NCI-H524 (cell line): ENCODE measurements at places on chromosomes 4 and X.

GRCh38 chr4:148442832-148443511 lies 758 bp upstream of the NR3C2 start:
- DNase-seq, result no peak

- peak; percentile 61 for DNase-seq
Measured at GRCh38 chrX:101287402-101287801, 3.7 kb downstream of the TAF7L start.

DNA sequence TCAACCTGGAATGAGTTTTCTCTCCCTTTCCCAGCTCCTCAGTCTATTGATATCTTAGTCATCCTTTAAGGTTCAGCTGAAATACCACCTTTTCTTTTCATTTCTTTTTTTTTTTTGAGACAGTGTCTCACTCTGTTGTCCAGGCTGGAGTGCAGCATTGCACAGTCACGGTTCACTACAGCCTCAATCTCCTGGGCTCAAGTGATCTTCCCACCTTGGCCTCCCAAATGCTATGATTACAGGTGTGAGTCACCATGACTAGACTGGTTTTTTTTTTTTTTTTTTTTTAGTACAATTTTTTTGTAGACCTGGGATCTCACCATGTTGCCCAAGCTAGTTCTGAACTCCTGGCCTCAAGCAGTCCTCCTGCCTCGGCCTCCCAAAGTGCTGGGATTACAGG lies 28.9 kb downstream of the AFF1 start:
- no peak for DNase-seq

DNA sequence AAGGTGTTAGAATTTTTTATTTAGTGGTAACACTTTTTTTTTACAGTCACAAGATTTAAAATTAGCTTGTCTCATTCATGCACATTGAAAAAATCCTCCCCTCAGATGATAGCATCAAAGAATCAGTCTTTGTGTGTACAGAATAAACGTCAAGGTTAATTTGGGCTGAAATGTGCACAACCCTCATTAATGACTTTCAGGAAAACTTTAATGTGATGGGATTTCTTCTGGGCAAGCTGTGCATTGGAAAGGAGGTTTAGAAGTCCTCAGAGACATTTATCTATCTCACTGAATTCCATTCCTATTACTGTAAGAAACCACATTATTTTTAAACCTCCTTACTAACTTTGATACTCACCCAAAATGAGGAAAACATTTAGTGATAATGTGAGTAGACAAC lies 88.2 kb upstream of the TECRL start:
- no peak for DNase-seq

DNA sequence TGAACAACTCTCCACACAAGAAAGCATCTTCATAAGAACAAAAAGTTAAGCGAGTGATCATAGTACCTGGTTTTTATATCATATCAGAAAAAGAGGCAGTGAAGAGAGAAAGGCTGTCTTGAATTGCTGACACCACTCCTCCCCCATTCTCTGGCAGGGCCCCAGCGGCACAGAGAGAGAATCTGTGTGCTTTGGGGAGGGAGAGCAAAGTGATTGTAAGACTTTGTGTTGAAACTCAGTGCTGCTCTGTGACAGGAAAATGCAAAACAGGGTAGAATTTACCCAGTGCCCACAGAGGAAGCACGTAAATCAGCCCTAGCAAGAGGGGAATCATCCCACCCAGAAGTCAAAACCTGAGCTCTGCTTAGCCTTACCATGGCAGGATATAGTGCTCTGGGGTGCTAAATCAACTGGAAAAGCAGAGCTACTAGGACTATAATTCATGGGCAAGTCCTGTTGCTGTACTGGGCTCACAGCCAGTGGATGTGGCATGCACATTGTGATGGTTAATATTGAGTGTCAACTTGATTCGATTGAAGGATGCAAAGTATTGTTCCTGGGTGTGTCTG lies 174.6 kb downstream of the PRR32 start:
- DNase-seq, result no peak

- DNase-seq, result no peak
Measured at GRCh38 chr4:147090486-147090885, 144.8 kb upstream of the TTC29 start.

GRCh38 chrX:130885508-130885907 lies 17.5 kb downstream of the ENOX2 start:
- no peak for DNase-seq

DNA sequence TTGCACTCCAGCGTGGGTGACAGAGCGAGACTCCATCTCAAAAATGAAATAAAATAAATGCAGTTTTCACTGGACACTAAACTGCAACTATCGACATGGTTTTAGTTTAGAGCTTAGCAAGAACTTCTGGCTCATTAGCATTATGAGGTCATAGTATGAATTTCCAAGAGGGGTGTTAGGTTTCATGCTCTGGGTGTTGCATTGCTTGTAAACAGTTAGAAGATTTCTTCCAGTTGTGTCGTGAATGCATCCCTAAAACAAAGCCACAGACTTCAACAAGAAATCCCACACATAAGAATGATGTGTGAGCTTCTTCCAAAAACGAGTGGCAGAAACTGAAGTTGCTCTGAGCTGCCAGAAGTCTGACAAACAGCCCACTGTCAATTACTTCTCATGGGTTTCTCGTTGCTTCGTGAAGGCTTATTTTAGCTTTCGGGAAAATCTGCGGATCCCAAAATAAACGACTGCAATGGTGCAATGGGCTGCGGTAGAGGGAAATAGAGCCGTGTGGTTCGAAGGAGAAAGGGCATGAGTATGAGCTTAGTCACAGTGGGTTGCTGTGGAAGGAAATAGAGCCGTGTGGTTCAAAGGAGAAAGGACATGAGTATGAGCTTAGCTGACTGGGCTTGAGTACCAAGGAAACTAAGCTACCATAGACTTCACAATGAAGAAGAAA lies 354.9 kb downstream of the DHRSX start:
- DNase-seq, result no peak

- no peak for DNase-seq
Measured at GRCh38 chr4:154189346-154189745, 302.3 kb downstream of the DCHS2 start.

DNA sequence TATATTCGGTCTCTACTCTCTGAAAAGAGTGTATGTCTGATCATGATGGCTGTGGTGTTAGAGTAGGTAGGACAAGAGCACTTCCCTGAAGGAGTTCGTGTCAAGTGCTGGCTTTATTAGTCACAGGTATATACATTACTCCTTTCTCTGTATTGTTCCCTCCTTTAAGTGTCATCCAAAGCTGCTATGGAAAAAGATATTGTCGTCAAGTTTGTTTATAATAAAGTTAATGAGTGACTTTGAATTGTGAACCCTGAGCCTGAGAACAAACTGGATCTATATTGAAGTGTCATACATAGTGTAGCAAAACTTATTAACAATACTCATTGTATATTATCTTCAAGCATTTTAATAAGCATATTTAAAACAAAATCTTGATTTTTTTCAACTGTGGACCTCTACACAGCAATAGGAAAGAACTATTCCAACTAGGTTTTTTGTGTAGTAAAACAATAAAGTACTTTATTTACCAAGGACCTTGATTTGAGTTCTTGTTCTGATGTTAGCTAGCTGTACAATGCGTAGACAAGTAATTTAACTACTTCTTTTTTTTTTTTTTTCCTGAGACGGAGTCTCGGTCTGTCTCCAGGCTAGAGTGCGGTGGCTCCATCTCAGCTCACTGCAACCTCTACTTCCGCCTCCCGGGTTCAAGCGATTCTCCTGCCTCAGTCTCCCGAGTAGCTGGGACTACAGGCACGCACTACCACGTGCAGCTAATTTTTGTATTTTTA lies 177.7 kb downstream of the RAPGEF2 start:
- no peak for DNase-seq

GRCh38 chrX:47936224-47936939 lies 67.4 kb downstream of the ZNF182 start:
- DNase-seq, result no peak

DNA sequence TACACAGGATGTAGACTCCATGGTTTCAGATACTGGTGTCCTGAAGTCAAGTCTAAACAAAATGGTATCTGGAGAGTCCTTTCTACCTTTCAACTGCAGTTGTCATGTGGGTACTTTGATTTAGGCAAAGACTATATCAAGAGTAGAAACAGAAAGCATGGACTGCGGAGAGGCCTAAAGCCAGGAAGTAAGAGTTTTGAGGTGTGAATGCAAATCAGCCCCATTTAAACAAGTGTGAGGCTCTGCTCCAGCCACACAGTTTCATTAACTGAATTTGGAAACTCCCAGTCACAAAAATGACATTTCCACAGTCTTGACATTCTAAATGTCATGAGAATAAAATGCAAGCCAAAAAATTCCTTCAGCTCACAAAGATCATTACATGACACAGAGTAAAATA lies 87.2 kb upstream of the MCF2 start:
- DNase-seq, result no peak

DNA sequence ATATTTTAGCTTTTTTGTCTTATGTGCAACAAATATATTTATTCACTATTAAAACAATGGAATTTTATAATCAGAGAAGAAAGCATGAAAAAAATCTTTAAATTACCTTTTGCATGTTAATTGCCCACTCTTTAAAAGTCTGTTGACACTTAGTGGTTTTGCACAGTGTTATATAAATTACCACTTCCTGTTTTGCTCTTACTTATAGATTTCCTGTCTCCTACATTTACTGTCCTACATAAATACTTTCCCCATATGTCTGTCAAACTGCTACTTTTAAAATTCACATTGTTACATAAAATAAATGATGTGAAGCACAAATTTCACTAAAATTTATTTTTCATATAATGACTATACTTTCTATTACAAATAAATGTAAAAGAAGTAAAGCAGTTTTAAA lies 161.1 kb upstream of the NDST4 start:
- DNase-seq, result no peak

DNA sequence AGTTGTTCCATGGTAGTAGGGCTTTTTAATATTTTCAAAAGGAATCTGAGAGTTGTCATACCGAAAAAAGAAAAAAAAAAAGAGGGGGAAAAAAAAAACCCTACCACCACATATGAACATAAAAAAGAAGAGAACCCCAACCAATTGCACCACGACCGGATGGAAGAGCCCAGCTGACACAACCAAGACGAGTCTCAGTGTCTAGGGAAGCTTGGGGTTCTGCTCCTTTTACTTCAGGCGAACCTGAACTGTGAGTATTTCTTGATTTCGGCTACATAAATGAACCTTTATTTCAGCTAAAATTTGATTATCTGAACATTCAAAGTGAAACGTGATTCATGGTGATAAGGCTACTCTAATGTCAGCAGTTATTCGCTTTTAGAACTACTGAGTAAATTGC lies at the start of gene GPR34:
GPR34 (plus strand) TSS at position 139 of the 400 bp plus-strand sequence. CDS start 6,661 bp downstream, outside the sequence.
- no peak for DNase-seq

GRCh38 chr4:10353110-10353509 lies 104.1 kb downstream of the ZNF518B start:
- DNase-seq, result no peak

DNA sequence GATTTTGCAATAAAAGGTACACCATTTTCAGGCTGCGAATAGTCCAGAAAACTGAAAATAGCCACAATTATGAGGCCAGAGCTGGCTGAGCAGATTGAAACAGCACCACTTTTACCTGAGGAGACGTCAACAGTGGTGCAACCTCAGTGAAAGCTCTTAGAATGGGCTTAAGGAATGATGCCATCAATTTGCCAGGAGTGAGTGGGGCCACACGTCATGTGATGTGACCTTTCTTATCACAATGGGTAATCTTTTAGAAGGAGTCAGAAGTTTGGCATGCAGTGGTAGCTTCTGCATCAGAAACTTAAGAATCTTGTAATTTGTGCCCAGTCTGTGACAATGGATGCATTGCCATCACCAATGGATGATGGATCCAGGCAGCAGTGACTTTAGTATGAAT lies 27.6 kb downstream of the ZNF81 start:
- DNase-seq, result no peak

DNA sequence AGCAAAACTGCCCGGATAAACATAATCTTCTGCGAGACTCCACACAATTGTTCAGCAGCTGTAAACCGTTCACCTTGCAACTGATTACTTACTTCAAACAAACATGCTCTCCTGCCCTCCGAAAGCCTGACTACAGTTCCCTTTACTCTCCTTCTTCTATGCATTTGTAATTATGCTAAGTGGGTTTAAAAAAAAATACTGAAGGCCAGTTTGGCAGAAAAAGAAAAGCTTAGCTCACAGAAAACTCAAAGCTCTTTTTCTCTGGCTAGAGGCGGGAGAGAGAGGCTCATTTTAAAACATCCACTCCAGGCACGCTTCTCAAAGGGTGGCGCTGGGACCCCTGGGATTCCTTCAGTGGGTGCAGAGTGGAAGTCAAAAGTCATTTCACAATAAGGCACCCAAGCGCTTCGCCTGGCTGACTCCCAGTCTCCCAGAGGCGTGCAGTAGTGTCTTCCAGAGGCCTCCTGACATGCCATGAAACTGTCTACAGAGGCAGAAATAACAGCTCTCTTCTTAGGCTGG lies 1.9 kb downstream of the DHRSX start:
- no peak for DNase-seq

DNA sequence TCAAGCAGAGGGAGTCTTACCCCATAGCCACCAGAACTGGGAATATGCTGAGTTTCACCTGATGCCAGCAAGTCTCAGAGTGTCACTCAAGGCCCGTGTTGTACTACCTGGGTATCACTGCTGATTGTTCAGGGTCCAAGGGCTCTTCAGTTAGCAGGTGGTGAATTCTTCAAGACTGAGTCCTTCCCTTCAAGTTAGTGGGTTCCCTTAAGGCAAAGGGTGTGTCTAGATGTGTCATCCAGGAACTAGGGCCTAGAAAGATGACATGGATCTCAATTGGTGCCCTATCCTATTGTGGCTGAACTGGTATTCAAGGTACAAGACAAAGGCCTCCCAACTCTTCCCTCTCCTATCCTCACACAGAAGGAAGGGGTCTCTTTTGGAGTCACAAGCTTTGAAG lies 159.9 kb upstream of the DIPK2B start:
- no peak for DNase-seq

- DNase-seq, result peak; percentile 59
Measured at GRCh38 chr4:21688596-21689265, 259.8 kb downstream of the KCNIP4 start.

DNA sequence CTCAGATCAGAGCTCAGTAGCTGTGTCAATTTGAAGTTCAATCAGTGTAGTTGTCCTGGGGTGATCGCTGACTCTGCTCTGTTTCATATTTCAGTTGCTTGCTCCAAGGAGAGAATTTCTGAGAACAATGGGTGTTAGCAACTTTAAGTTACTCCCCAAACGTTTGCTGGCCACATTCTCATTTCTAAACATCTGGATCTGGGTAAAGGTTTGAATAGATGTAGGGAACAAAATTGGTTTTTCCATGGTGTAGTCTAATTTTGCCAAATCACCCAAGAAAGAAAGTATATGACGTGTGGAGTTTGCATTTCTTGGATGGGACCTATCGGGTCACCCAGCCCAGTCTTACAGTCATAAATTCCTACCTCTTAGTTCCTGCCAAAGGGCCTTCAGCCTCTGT lies 103.7 kb downstream of the AKAP4 start:
- DNase-seq, result no peak

DNA sequence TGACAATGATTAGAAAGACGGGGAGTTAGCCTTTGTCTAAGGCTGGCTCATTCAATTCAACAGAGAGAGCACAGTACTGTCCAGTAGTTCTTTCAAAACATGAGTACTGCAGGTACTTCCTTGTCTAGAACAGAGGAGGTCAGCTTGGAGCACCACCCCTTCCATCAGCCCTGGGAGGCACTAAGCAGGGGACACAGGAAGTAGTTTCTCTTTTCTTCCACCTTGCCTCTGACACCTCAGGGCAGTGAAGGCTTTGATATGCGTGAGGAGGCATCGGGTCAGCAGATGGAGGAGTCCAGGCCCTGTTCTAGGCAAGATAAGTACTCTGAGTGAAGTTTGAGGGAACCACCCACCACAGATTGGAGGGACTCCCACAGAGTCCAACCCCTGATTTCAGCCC lies 33.1 kb downstream of the MAGEB10 start:
- DNase-seq, result no peak

GRCh38 chr4:153247116-153247490 lies 42.9 kb downstream of the TRIM2 start:
- no peak for DNase-seq
